ENCODE measurements at places on chromosomes 5 and 9.

- no peak for DNase-seq
These were observed 13.6 kb downstream of the ITGA1 start for GRCh38 chr5:52801329-52801728.

DNA sequence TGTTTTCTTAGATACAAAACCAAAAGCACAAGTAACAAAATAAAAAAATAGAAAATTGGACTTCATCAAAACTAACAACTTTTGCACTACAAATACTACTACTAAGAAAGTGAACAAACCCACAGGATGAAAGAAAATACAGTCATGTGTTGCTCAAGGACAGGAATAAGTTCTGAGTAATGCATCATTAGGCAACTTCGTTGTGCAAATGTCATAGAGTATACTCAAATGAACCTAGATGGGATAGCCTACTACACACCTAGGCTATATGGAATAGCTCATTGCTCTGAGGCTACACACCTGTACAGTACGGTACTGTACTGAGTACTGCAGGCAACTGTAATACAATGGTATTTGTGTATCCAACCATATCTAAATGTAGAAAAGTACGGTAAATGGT, 88.3 kb downstream of the RAPGEF1 start:
- DNase-seq: no peak

GRCh38 chr9:131959056-131959455, 120.6 kb downstream of the MED27 start:
- DNase-seq: no peak

DNA sequence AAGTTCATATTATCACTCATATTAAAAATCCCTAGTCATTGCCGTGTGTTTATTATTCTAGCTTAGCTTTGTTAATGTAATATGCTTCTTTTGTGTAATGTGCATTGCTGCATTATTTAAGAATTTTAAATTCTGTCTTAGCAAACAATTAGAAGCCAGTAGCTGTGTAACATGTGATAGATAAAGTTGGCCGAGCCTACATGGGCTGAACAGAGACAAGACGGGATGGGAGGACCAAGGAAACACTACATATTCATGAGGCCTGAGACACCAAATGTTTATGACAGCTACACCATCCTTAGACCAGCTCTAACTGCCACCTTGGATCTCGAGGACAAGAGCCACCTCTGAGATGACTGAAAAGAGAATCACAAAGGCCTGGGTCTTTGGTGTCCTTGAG, 51.0 kb upstream of the COL15A1 start:
- no peak for DNase-seq

- no peak for DNase-seq
These were observed 171.3 kb downstream of the RGS3 start for GRCh38 chr9:113634596-113635515.

DNA sequence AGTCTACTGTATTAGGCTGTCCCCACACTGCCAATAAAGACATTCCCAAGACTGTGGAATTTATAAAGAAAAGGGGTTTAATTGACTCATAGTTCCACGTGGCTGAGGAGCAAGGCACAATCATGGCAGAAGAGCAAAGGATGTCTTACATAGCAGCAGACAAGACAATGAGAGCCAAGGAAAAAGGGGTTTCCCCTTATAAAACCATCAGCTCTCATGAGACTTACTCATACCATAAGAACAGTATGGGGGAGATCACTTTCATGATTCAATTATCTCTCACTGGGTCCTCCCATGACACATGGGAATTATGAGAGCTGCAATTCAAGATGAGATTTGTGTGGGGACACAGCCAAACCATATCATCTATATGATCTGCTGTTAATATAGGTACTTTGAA, 14.8 kb upstream of the FSTL4 start:
- no peak for DNase-seq

DNA sequence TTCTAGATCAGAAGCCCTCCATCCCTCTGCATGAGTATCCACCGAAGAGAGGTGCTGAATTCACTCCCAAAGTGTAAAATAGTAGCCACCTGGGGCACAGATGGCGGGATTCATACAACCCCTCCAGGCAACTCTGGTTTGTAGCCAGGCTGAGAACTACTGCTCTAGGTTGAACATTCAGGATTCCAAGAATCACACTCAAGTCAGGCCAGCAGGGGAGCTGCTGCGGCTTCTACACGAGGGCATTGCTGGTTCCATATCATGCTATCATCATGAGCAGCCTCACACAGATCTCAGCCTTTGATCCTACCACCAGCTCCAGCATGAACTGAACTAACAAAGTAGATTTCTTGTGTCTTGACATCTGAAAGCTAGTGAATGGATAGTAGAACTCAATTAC, 367.9 kb downstream of the DIRAS2 start:
- DNase-seq: no peak

DNA sequence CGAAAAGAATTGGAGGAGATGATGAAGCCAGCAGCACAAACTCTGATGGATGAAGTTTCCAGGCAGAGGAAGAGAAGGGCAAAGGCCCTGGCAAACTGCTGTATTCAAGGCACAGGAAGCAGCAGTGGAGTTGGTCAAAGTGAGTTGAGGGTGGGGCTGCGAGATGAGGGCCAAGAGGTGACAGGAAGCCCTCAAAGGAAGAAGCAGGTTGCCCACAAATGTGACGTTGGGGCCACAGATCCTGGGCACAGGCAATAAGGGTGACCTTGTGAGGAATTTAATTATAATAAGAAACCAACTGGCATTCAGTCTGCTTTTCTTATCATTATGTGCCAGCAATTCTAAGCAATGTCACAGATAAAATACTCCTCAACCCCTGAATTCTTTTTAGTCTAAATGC, 261.8 kb downstream of the CTNND2 start:
- DNase-seq: no peak

All from CD4-positive, alpha-beta T cell treated with Interferon alpha-2 for 1 hour (primary cell).